ENCODE measurements at places on chromosomes 3 and 15.

DNA sequence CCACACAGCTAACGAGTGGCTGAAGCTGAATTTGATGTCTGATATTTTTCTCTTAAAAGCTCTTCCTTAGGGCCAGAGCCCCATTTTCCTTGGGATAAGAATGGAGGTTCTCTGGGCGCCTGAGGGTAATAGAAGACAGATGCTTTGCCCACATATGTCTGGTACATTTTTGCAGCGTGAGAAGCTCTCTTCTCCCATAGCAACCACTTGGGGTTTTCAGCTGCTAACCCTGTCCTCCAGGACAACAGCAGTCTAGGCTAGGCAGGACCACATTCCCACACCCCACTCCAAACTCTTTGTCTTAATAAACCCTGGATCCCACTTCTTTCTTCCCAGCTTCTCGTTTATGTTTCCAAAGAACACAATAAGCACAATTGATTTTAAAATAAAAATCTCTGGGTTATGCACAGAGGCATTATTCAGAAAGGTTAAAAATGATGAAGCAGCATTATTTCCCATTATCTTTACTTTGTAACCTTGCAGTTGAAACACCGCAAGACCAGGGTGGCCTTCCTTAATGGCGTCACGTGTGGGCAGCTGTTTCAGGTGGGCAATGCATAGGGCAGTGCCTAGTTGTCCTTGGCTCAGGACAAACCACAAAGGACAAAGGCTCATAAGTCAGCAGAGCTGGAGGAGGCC is 56.5 kb upstream of the NTRK3 start:
- DNase-seq = no peak

GRCh38 chr3:65811086-65811761 is 227.5 kb downstream of the MAGI1 start:
- DNase-seq = no peak

GRCh38 chr3:5735896-5736295 is 548.4 kb downstream of the EDEM1 start:
- no peak for DNase-seq

DNA sequence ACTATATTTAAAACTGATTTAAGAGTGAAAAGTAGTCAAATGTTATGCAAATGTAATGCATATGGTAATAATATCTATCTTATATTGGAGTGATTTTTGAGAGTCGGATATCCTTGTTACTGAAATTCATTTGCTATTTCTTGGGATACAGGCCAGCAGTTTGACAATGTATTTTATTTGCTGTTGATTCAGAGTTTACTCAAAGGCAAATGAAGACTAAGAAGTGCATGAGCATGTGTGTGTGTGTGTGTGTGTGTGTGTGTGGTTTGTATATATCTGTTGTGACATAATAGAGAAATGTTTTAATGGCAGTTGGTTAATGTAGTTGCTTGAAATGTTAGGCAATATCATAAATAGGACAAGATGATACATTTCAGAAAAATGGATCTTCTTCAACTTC is 39.0 kb downstream of the UNC13C start:
- no peak for DNase-seq
